ENCODE measurements at places on chromosomes 16 and 17.

- DNase-seq = no peak
Observed at GRCh38 chr17:38706505-38707216, 1.6 kb downstream of the MLLT6 start.

GRCh38 chr16:20519231-20519630 is 56.9 kb downstream of the ACSM2B start:
- DNase-seq = no peak

DNA sequence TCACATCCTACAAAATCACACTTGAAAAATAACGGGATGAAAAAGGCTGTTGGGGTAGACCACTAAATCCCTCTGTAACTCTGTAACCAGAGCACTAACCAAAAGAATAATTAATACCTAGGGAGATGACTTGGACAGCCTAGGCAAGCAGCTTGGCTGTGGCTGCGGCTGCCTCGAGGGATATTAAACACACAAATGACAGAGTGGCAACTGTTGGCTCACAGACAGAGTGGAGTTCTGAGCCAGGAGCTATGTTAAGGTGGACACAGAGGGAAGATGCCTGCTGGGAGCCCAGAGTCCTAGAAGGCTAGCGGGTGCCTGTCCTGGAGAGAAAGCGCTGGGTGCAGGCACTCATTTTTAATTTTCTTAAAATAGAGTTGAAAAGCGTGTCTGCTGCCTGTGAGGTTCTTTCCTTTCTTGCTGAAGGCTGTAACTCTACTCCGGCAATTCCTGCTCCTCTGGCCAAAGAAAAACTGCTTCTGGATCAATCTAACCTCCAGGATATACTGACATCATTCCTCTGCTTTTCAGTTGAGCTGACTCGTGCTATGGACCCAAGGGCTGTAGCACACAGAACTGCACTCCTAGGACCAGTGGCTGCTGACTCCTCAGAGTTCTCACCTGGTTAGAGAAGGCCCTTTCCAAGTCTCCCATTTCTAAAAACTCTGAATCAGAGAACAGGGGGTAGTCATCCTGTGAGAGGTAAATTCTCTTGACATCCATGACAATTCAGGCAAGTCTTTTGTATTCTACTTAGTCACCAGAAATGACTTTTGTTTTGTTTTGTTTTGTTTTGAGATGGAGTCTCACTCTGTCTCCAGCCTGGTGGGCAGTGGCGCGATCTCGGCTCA is 147.9 kb downstream of the STX8 start:
- no peak for DNase-seq

DNA sequence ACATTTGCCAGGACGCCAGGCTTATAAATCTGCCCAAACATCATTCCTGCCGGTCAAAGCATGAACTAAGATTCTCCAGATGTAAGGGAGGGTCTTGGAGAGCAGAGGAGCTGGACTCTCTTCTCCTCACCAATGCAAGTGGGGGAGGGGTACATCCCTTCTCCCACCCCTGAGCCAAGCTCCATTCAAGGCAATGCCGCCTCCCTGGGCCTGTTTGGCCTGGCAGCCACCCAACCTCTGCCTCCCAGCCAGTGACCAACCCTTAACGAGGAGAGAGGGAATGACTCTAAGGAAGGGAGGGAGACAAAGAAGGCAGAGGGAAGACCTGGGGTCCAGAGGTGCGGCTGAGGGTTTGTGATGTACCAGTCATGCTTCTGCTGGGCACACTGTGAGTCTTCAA is 13.8 kb downstream of the C17orf50 start:
- DNase-seq = no peak

DNA sequence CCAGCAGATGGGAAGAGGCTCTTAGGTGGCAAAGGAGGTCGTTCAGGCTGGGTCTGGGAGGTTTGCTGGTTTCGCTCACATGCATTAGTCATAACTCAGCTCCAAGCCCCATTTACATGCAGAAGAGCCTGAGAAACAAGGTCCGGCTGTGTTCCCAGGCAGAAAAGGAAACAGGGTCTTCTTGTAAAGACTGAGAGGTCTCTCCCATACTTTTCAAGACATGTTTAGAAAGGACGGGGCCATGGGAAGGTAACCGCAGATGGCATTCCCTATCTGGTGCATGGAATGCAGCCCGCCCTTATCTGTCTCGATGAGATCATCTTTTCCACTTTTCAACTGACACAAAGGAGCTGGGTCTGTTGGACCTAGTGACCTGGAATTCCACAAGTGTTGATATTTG is 389.0 kb upstream of the CDH11 start:
- DNase-seq = no peak

GRCh38 chr17:79841369-79842135 is 2.3 kb upstream of the CBX4 start:
- no peak for DNase-seq

- DNase-seq = no peak
Observed at GRCh38 chr17:73283841-73284282, 22.2 kb upstream of the CPSF4L start.

DNA sequence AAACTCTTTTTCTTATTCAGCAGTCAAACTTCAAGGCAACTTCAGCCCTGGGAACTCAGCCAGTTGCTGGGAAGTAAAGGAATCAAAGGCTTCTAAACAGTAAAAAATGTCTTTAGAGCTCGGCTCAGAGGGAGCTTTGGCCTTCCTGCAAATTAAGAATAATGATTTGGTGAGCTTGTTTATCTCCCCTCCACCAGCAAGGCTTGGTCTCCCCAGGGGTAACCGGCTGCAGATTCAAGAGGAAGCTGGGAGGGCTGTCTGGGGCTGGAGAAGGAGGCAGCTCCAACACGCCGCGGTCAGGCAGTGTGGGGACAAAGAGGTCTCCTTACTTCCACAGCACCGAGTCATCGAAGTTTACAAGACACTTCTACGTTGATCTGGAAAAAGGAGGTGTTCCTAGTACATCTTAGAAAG is 17.7 kb upstream of the DOC2B start:
- no peak for DNase-seq
